T-helper 17 cell (primary cell): ENCODE measurements at places on chromosomes 6 and 20. TPM values are rescaled to one million over a fixed set of nuclear protein-coding genes. Genes with fewer than 3 reads are reported as not detected.
A peak's percentile ranks its signal among the peaks of the same experiment; 100 is the strongest.

Gene CDKAL1
- 23.0 TPM for total RNA-seq

Gene MAP3K5
- total RNA-seq: 40.3 TPM

Gene PRND
- not detected for total RNA-seq

Gene COX4I2
- not detected for total RNA-seq

Gene CDH26
- total RNA-seq: 1.9 TPM

Gene NOTCH4
- total RNA-seq: 1.0 TPM

Gene POM121L2
- not detected for total RNA-seq

Gene BPIFB1
- total RNA-seq: not detected

Gene C6orf52
- 1.6 TPM for total RNA-seq

Gene RHAG
- total RNA-seq: not detected

Gene HLA-DRB1
- total RNA-seq: 46.5 TPM

Gene RAMACL
- total RNA-seq: 0.82 TPM

Gene RGS17
- total RNA-seq: not detected

- no peak for DNase-seq
- peaks cover 30% of the 10 kb centered on the region for H3K4me1 ChIP-seq
- no peak overlapping the region for H3K27ac ChIP-seq
- H3K36me3 ChIP-seq: peaks cover 6% of the 10 kb centered on the region
These were observed 19.0 kb downstream of the RRBP1 start for GRCh38 chr20:17663040-17663399.

GRCh38 chr6:130890521-130890971, 63.3 kb downstream of the SMLR1 start:
- H3K4me1 ChIP-seq: peaks cover 13% of the 10 kb centered on the region
- no peak for DNase-seq
- no peak overlapping the region for H3K27ac ChIP-seq
- no peaks in the 10 kb centered on the region for H3K27me3 ChIP-seq
- H3K4me3 ChIP-seq: no peak overlapping the region

GRCh38 chr6:115570331-115570730, 490.4 kb downstream of the FRK start:
- H3K27ac ChIP-seq: no peak overlapping the region
- no peak overlapping the region for H3K4me3 ChIP-seq
- H3K27me3 ChIP-seq: no peaks in the 10 kb centered on the region

DNA sequence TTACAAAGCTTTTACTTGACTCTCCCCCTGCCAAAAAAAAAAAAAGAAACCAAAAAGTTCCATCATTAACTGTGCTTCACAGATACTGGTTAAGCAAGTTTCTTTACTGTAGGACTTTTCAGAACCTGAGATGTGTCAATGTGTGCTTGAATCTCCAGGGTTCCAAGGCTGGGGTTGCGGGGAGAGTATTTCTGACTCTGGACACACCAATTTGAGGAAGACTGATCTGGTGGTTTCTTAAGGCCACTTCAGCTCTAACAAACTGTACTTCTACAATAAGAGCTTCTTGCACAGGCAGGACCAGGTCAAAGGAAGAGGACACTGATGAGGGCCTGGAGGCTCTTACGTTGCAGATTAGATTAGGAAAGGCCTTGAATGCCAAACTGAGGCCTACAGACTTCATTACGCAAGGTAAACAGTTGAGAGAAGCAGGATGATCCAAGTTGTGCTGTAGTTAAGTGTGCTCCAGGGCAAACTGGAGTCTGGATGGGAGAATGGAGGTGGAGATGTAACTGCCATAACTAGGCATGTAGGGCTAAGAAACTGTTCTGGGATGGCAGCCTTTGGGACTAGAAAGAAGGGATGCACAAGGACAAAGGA, 24.4 kb downstream of the COMMD7 start:
- H3K4me3 ChIP-seq: no peak overlapping the region
- H3K36me3 ChIP-seq: peaks cover 6% of the 10 kb centered on the region
- no peaks in the 10 kb centered on the region for H3K27me3 ChIP-seq
- DNase-seq: no peak

GRCh38 chr20:4108495-4109306, 93.3 kb upstream of the RNF24 start:
- H3K36me3 ChIP-seq: no peaks in the 10 kb centered on the region
- H3K4me1 ChIP-seq: peaks cover 19% of the 10 kb centered on the region
- H3K27me3 ChIP-seq: peaks cover 22% of the 10 kb centered on the region

- H3K36me3 ChIP-seq: no peaks in the 10 kb centered on the region
- no peak overlapping the region for H3K27ac ChIP-seq
These were observed 12.1 kb downstream of the FOXS1 start for GRCh38 chr20:31833130-31833930.

GRCh38 chr6:143961886-143962878, 45.9 kb downstream of the PLAGL1 start:
- H3K27me3 ChIP-seq: no peaks in the 10 kb centered on the region
- H3K27ac ChIP-seq: no peak overlapping the region
- peaks cover 2% of the 10 kb centered on the region for H3K36me3 ChIP-seq
- no peak overlapping the region for H3K4me3 ChIP-seq

- no peak overlapping the region for H3K27ac ChIP-seq
- H3K4me1 ChIP-seq: peaks cover 6% of the 10 kb centered on the region
- DNase-seq: no peak
- peaks cover 17% of the 10 kb centered on the region for H3K27me3 ChIP-seq
These were observed 135.0 kb downstream of the CEBPB start for GRCh38 chr20:50325651-50326050.

- H3K36me3 ChIP-seq: peaks cover 2% of the 10 kb centered on the region
- H3K4me1 ChIP-seq: peaks cover 12% of the 10 kb centered on the region
- no peak overlapping the region for H3K4me3 ChIP-seq
- no peaks in the 10 kb centered on the region for H3K27me3 ChIP-seq
- peak overlapping the region; percentile 92 for H3K27ac ChIP-seq
- no peak for DNase-seq
These were observed 58.6 kb upstream of the EEF1A1 start for GRCh38 chr6:73579389-73579788.

DNA sequence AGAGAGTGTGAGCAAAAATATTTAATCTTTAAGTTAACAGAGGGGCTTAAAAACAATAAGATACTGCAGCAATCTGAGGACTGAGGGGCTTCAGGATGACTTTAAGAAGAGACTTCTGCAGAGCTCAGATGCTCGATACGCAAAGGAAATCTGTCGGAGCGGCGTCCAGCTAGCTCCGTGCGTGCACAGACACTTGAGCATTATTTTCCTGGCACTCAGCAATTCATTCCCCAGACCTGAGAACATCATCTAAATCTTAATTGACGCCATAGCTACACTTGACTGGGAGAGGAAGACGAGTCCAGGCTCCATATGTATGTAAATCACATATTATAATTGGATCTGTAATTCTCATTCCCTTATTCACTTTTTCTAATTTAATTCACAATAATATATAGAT, 228.2 kb downstream of the SOD2 start:
- H3K4me3 ChIP-seq: no peak overlapping the region
- H3K27me3 ChIP-seq: peaks cover 64% of the 10 kb centered on the region
- H3K27ac ChIP-seq: no peak overlapping the region
- H3K36me3 ChIP-seq: no peaks in the 10 kb centered on the region
- DNase-seq: no peak
- peaks cover 6% of the 10 kb centered on the region for H3K4me1 ChIP-seq

DNA sequence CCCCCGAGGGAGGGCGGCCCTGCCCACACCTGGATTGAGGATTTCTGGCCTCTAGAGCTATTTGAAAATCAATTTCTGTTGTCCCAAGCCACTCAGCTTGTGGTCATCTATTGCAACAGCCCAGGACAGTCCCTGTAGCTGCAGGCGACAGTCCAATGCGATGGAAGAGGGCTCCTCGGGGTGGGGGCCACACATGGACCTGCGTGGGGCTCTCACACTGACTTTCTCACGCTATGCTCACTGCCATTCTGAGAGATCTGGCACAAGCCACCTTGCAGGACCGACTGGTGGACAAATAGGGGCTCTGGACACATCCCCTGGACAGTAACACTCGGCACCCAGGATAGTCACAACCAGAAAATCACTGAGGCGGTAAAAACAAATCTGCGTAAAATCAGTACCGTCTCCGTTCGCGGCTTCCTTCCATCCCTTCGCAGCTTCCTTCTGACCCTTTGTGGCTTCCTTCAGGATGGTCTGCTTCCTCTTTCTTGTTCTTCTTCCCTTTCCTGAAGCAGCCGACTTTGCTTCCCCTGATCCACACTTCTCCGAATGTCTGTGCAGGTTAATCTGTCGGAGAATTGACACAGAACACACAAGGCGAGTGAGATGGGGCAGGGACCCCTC, 21.8 kb downstream of the CTCFL start:
- peaks cover 11% of the 10 kb centered on the region for H3K4me1 ChIP-seq
- no peak for DNase-seq
- peaks cover 46% of the 10 kb centered on the region for H3K27me3 ChIP-seq
- H3K27ac ChIP-seq: peak overlapping the region; percentile 34
- peaks cover 3% of the 10 kb centered on the region for H3K36me3 ChIP-seq

GRCh38 chr6:10580570-10580969, 59.4 kb downstream of the GCNT2 start:
- no peak for DNase-seq
- no peak overlapping the region for H3K27ac ChIP-seq
- no peaks in the 10 kb centered on the region for H3K27me3 ChIP-seq
- peaks cover 2% of the 10 kb centered on the region for H3K36me3 ChIP-seq

DNA sequence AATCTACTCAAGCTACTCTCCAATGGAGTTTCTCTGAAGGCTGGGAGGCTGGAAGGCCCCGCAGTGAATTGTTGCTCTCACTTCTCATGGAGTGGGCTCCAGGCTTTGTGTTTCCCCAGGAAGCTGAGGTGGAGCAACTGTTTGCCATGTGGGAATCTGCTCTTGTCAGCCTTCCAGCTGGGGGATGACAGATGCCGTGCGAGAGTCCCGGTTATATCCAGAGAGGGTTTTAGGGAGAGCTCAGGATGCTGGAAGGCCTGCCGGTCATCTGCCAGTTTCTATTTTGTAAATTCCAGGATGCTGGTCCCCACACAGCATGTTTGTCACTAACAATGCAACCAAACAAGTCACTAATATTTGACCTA, 98.2 kb upstream of the NAA20 start:
- no peak for DNase-seq
- H3K36me3 ChIP-seq: no peaks in the 10 kb centered on the region
- H3K4me1 ChIP-seq: no peaks in the 10 kb centered on the region
- peaks cover 21% of the 10 kb centered on the region for H3K27me3 ChIP-seq
- H3K4me3 ChIP-seq: no peak overlapping the region

- H3K27ac ChIP-seq: peak overlapping the region; percentile 49
- peaks cover 18% of the 10 kb centered on the region for H3K4me1 ChIP-seq
- H3K36me3 ChIP-seq: no peaks in the 10 kb centered on the region
- no peaks in the 10 kb centered on the region for H3K27me3 ChIP-seq
These were observed 19.2 kb downstream of the MRPS18A start for GRCh38 chr6:43668151-43669028.

GRCh38 chr6:30887901-30888815, 3.8 kb downstream of the DDR1 start:
- H3K4me1 ChIP-seq: peaks cover 21% of the 10 kb centered on the region
- no peak overlapping the region for H3K27ac ChIP-seq
- no peak overlapping the region for H3K4me3 ChIP-seq
- H3K36me3 ChIP-seq: peaks cover 9% of the 10 kb centered on the region
- no peak for DNase-seq

GRCh38 chr20:7989379-7989778, 30.2 kb downstream of the TMX4 start:
- no peak for DNase-seq
- H3K27me3 ChIP-seq: no peaks in the 10 kb centered on the region
- no peak overlapping the region for H3K27ac ChIP-seq
- peaks cover 2% of the 10 kb centered on the region for H3K4me1 ChIP-seq
- H3K36me3 ChIP-seq: peaks cover 6% of the 10 kb centered on the region

- no peak for DNase-seq
- H3K4me1 ChIP-seq: no peaks in the 10 kb centered on the region
- no peak overlapping the region for H3K27ac ChIP-seq
These were observed 501.4 kb downstream of the BCKDHB start for GRCh38 chr6:80607811-80608391.

DNA sequence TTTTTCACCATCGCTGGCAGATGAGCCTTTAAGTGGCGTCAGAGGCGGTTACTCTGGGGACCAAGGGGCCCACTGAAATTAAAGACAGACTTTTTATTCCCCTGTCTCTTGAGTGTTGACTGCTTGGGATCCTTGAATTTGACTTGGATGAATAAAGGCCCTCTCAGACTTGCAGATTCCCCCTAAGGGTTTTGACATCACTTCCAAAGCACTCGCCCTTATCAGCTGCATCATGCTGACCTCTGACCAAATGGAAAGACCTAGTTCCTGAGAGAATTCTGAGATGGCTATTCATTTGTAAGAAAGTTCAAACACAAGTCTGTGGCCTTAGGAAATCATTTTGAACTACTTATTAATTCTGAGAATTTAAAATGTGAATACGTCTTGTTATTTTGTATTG, 13.5 kb upstream of the MOXD1 start:
- no peak overlapping the region for H3K4me3 ChIP-seq
- H3K4me1 ChIP-seq: no peaks in the 10 kb centered on the region
- no peak overlapping the region for H3K27ac ChIP-seq
- H3K36me3 ChIP-seq: no peaks in the 10 kb centered on the region
- no peak for DNase-seq
